ENCODE measurements at places on chromosomes 5 and 9.

DNA sequence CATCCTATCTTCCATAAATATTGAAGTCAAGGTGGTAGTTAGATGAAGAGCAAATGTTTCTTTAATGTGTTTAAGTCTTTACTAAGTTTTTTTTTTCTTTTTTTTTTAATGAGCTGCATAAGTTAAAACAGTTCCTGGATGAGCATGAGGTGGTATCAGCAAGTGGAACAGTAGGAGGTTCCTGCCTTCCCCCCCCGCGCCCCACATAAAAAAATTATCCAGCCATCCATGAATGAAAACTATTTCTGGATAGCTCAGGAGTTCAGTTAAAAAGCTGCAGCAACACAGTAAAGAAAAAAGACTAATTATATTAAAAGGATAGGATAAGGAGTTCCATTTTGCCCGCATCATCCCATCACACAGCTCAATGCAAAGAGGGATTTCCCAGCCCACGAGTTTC, 349.5 kb downstream of the CDH18 start:
- no peak for DNase-seq

DNA sequence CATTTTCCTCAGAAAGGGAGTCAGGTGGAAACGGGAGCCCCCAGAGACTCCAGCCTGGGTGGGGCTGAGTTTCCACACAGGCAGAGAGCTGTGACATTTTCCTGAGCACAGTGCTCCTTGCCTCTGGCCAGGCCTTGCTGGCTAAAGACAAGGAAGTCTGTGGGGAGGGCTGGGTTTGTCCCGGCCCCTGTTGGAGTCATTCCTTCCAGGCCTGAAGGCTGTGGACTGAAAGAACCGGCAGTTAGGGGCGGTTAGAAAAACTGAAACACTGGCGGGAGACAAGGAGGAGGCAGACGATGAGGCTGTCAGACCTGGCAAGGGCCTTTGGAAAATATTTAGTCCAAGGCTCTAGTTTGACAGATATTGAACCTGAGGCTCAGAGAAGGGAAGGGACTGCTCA, 29.9 kb downstream of the COL15A1 start:
- no peak for DNase-seq

GRCh38 chr9:117555964-117556629, 141.2 kb upstream of the ASTN2 start:
- DNase-seq = peak; percentile 14

DNA sequence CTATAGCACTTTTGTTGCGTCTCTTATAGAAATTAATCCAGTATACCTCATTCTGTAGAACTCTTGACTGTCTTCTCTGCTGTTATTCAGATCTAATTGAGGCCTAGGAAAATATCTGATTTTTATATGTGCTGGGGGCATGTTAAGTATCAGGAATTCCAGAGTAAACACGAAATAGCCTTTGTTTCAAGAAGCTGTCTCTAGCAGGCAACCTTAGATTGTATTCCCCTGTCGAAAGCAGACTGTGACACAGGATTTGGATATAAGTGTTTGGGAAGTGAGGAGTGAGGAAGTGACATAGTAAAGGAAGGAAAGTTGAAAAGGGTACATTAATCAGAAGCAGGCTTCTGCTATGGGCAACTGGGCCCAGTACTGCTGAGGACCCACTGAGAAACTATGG, 72.1 kb upstream of the RASA1 start:
- DNase-seq = no peak

DNA sequence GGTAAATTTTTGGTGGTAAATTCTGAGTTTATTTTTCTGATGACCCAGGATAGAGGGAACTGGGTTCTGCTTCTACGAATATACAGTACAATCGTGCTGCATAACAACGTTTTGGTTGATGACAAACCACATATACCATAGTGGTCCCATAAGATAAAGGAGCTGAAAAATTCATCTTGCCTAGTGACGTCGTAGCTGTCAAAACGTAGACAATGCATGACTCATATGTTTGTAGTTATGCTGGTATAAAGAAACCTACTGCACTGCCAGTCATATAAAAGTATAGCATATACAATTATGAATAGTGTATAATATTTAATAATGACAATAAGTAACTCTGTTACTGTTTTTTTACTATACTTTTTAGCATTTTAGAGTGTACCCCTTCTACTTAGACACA, 244.0 kb downstream of the GAS1 start:
- no peak for DNase-seq

DNA sequence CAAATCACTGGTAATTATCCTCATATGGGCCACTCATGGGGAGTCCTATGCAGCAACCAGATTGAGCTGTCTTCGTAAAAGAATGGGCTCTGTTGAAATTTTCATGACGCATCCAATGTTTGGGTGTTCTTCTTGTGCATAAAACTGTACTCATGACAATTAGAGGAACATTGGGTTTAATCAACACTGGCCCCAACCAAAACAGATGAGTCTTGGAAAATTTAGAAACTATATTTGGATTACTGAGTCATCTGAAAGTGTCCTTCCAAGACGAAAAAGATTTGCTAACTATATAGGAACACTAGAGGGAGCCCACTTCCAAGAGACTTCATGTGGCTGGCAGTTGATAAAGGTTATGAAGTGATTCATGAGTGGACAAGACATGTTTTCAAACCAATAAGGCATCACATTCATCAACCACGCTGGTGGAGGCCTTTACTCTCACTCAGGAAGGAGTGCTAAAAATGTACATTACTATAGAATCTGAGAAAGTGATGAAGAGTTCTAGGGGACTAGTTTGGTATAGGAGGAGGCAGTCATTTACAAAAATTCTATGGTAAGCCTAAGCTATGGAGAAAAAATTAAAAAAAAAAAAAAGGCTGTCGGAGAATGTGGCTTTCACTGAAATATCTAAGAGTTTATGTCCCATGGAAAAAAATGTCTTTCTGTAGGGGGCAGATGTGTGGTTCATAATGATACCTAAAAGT, 313.5 kb downstream of the PRDM9 start:
- DNase-seq = no peak

- peak; percentile 15 for DNase-seq
These were observed 755 bp downstream of the DND1 start for GRCh38 chr5:140672455-140673186.

DNA sequence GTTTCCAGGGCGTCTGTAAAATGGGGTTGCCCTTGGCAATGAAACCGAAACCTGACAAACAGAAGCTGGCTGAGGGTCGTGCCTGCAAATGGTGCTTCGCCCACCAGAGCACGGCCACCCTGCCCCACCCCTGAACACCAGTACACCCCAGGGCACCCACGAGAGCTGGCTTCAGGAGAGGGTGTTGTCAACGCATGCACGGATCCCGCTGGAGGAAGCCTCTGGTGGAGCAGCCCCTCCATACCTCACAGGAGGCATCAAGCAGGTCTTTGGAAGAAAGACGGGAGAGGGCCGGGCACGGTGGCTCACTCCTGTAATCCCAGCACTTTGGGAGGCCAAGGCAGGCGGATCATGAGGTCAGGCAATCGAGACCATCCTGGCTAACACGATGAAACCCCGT, 8.6 kb downstream of the SLC6A3 start:
- no peak for DNase-seq

- DNase-seq = no peak
These were observed 428.2 kb downstream of the ANXA1 start for GRCh38 chr9:73579823-73580222.

DNA sequence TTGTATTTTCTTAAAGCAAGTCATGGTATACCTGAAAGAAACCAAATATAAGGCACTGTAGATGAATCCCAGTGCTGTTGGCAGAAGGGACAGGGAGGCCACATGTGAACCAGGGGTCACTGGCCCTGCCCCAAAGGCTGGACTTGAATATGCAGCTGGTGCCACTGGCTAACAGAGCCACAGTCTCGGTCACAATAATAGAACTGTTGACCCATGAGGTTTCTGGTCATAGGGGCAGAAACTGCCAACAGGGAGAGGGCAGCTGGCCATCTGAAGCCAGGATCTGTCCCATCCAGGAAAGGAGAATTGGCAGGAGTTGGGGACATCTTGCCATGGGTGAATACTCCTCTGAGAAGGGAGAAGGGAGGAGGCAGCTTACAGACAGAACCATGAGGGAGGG, 31.9 kb downstream of the PALM2AKAP2 start:
- no peak for DNase-seq

GRCh38 chr5:111627862-111628261, 115.5 kb upstream of the STARD4 start:
- peak; percentile 24 for DNase-seq

- DNase-seq = no peak
These were observed 84.4 kb downstream of the HTR4 start for GRCh38 chr5:148569948-148570347.

DNA sequence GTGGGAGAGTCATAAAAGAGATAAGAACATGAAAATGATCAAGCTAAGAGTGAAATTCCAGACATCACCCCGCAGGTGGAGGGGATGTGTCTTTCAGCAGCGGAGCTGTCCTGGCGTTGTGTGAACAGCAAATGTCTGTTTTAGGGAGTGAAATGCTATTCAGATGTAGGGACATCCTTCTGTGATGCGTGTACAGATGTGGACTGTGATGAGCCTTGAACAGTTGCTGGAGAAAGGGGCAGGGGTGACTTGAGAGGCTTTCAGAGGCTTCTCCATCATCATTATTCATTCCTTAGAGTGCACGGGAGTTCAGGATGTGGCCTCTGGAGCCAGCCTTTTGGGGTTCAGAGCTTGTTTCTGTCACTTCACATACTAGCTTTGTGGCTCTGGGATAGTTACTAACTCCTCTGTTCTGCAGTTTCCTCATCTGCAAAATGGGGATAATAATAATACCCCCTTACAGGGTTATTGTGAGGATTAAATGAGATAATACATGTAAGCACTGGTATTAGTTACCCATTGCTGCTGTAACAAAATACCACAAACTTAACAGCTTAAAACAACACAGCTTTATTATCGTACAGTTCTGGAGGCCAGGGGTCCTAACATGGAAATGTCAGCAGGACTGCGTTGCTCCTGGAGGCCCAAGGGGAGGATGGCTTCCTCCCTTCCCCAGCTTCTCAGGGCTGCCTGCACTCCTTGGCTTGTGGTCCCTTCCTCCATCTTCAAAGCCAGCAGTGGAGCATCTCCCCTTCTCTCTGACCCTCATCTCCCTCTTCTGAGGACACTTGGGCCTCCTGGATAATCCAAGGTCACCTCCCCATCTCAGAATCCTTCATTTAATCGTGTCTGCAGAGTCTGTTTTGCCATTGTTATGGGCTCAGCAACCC, 9.4 kb downstream of the TRAF1 start:
- no peak for DNase-seq

- DNase-seq = peak; percentile 26
These were observed 66.9 kb downstream of the CTSL start for GRCh38 chr9:87792831-87793288.

- DNase-seq = no peak
These were observed 63.2 kb downstream of the TTLL11 start for GRCh38 chr9:122029898-122030297.

DNA sequence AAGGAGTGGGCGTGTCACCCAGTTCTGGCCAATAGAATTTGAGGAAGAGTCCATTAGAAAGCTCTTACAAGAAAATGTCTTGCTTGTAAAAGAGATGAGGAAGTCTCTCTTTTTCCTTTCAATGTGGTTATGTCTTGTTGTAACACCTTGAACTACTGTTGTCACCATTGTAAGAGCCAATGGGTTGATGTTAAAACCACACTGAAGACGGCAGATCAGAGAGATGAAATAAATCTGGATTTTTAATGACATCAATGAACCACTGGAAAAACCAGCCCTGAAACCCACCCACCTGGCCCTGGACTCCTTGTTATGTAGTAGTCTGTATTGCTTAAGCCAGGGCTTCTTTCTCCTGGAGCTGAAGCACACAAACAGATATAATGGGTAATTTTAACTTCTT, 83.8 kb upstream of the ERCC6L2 start:
- no peak for DNase-seq

DNA sequence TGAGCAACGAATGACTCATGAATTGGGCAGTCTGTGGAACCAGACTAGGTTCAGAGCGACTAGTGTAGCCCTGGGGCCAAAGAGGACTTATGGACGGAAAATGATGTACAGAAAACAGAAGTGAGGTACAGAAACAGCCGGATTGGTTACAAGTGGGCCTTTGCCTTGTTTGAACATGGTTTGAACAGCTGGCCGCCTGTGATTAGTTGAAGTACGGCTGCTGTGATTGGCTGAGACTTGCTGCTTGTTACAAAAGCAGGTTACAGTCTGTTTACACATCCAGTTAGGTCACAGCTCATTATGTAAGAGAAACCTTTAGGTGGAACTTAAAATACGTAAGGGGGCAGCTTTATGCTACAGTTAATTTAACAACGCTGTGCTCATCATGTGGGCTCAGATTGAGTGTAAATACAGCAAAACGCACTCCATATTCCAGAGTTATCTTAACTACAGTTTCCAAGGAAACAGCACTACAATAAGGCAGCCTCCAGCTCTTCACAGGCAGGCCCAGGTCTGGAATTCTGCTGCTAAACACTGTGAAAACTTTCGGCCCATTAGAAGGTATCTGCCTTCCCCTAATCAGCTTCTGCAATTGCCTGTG, 6.5 kb downstream of the AMACR start:
- no peak for DNase-seq

DNA sequence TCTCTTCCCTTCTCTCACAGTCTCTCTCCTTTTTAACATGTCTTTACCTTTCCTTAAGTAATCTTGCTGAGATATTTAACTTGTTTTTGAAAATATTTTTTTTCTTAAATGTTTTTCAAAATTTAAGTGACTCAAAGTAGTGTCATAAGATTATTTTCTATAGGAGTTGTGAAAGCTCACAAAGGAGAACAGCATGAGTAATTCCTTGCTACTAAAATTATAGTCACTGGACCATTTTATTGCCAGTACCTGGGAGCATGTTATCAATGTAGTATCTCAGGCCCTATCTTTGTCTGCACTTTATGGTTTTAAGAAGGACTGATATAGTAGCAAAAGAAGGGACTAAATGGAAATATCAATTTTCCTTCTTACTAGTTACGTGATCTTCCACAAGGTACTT, 181.9 kb downstream of the TMEM232 start:
- DNase-seq = no peak

DNA sequence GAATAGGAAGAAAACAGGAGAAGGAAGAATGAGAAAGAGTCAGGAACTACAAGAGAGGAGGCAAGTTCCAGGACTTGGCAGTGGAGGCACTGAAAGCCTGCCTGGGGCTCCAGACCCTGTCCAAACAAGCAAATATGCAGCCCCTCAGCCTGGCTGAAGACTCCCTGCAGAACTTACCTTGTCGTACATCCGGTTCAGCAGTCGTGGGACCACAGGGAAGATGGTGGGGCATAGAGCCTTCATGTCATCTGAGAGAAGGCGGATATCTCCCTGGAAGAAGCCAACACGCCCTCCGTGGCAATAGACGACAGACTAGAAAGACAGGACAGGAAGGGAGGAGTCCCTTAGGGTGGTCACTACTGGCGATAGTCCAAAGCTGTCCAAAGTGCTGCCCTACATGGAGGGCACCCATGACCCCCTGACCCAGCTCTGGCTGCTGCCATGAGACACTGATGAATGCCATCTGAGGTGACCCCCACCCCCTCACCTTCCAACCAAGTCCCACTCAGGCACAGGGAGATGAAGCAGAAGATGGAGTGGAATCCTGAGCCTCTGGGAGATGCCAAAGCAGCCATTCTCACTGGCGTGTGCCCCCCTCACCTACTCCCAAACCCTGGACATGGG, 27.7 kb upstream of the MEIKIN start:
- DNase-seq = no peak
